ENCODE measurements at places on chromosomes 1 and 21. TPM values are rescaled to one million over a fixed set of nuclear protein-coding genes. Genes with fewer than 3 reads are reported as not detected.

FAM151A gene
- not detected for total RNA-seq

RBM11 gene
- 4.9 TPM for total RNA-seq

NPR1 gene
- total RNA-seq = 0.10 TPM

KHDRBS1 gene
- total RNA-seq = 189 TPM

EIF2D gene
- total RNA-seq = 122 TPM

TMEM52 gene
- not detected for total RNA-seq

A3GALT2 gene
- not detected for total RNA-seq

AMY2A gene
- not detected for total RNA-seq

ISG15 gene
- total RNA-seq = 147 TPM

Data from activated naive CD4-positive, alpha-beta T cell treated with anti-CD3 and anti-CD28 coated beads for 36 hours (primary cell).